ENCODE measurements at places on chromosomes 5 and 9. TPM values are rescaled to one million over a fixed set of nuclear protein-coding genes. Genes with fewer than 3 reads are reported as not detected.

Gene TNFSF8
- 1.6 TPM for total RNA-seq

DNA sequence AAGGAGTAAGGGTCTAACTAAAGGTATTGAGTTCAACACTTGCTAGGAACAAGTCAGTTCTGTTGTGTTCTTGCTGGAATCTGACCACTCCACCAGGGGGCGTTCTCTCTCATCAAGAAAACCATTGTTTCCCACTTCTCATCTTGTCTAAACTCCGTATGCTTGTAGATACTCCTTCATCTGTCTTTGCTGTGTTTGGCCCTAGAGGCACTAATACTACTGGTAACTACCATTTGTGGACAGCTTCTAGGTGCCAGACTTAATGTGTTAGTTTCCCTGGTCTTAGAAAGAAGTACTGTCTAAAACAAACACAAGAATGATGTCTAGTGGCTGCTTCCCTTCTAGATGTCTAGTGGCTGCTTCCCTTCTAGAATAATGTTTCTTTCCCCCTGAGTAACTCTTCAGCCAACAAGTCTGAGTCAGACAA, 18.7 kb upstream of the PTPDC1 start:
- peak; percentile 45 for DNase-seq

Gene CCDC183
- 0.59 TPM for total RNA-seq

- DNase-seq: no peak
Measured at GRCh38 chr5:164671640-164672039, 1166.2 kb downstream of the MAT2B start.

GRCh38 chr9:120191141-120191540, 388.8 kb downstream of the CDK5RAP2 start:
- no peak for DNase-seq

DNA sequence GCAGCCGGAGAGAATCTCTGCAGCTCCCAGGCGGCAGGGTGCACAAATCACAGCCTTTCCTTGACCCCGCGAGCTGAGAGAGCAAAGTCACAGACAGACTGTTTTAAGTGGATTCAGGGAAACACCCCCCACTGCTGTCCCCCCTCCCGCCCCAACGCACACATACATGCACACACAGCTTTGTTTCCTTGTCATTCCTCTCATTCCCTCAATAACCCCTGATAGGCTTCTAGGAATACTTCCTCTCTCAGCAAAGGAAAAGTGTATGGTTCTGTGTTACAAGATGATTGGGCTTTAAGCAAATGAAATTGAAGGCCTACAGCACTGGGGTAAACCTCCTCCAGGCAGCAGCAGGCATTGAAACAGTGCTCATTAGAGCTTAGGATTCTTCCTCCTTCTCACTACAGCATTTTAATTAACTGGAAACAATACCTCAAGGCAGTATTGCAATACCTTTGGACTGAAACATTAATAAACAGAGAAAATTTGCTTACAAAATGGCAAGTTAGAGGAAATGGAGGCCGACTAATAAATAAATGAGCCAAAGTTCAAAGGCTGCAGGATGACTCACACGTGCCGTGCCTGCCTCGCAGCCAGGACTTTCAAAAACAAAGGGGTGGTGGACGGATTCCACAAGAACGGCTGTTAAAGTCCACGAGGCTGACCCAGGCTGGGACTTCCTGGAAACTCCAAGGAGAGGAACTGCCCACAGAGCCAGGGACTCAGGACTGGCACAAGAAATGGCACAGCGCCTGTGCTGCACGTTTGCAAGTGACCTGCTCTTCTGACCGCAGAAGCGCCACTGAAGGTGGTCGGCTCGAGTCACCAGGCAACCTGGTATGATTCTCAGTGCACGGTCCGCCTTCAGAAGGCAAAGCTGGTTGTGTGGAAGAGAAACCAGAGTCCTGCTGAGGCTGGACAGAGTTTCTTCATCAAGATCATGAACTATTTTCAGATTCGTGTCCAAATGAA, 236.2 kb downstream of the SYK start:
- no peak for DNase-seq

Gene THBS4
- 12.3 TPM for total RNA-seq

DNA sequence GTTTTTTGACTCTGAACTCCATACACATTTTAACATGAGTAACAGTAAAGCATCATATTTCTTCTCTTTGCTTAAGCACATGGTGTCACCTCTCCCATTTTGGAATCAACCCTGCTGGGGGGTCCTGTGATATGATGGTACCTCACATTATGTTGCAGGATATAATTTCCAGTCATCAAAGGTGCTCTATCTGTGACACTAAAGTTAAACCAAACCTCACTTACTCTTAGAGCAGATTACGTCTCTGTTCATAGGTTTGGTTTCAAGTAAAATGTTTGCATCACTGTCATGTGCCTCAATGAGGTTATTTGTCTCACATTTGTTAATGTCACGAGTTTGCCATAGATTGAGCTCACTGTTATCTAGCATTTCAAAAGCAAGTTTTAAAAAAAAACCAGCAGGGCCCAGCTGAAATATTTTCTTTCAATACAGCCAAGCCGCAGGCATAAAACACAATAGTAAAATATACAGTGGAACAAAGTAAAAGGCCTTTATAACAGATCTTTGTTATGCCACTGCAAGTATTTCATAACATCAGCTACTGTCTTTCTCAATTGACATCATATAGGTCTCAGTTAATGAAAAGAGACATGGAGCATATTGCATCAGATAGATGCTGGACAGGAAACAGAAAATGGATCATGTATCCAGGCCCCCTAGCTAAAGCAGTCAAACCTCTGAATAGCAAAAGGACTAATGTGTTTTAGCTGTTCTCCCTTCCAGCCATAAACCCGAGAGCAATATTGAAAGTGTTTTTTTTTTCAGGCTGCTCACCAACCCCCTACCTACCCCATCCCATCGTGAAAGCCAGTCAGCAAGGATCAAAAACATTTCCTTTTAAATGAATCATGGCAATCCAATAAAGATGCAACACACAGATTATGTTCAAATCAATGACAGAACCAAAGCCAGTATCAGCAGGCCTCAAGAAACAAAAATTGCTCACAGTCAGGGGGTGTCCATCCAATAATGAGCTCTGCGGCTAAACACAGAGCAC, 182.1 kb upstream of the ITGA1 start:
- DNase-seq: no peak

- no peak for DNase-seq
Measured at GRCh38 chr9:88013035-88013434, 38.7 kb upstream of the CDK20 start.

DNA sequence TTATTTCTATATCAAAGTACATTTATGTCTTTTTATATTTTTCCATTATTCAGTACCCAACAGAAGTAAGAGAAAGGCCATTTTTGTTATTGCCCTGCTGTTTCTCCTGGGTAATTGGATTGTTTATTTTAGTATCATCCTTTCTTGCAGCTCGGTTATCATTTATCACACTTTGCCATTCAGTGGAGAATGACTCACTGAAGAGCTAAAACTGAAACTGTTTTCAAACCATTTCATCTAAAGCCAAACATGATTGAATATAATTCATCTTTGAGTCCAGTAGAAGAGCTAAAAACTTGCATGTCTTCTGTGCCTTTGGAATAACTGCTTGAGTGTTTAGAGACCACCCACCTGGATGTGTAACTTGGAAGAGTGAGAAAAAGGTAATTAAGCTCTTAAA, 139.5 kb upstream of the PRDM9 start:
- no peak for DNase-seq

GRCh38 chr5:57221049-57221568, 47.2 kb downstream of the GPBP1 start:
- peak; percentile 53 for DNase-seq

DNA sequence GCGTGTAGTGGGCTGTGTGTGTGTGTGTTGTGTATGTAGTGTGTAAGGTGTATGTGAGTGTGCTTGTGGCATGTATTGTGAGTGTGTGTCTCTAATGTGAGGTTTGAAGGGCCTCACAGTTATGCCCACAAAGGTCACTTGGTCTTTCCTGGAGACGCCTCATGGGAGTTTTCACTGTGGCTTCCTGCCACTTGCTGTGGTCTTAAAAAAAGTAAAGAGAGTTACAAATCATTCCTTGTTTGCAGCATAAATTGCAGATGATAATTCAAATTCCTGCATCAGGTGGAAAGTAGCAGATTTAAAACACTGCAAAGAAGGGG, 72.6 kb downstream of the TENT4A start:
- DNase-seq: no peak

GRCh38 chr5:54021431-54022164, 288.8 kb downstream of the ARL15 start:
- DNase-seq: no peak

GRCh38 chr9:136201609-136202453, 3.1 kb downstream of the LHX3 start:
- DNase-seq: no peak

DNA sequence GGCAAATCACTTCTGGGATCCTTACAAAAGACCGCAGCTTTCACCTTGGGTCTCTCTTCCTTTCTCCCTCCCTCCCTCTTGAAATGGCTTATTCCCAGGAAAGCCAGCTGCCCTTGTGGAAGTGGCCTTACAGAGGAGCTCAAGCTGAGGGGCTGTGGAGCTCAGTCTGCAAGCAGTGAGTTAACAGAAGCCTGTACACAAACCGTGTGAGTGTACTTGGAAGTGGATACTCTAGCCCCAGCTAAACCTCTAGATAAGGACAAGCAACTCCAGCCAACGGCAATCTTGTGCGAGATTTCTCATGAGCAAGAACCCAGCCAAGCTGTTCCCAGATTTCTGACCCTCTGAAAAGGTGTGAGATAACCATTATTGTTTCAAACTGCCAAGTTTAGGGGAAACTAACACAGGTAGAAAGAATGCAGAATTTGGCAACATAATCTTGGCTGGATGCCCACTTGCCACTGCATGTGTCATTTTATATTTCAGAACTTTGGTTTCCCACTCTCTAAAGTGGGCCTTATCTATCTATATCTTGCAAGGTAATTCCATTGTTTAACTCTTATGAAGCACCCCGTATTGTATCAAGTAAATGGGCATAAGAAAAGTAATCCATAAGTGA, 85.6 kb downstream of the CDH18 start:
- DNase-seq: no peak

Gene ARL14EPL
- not detected for total RNA-seq

DNA sequence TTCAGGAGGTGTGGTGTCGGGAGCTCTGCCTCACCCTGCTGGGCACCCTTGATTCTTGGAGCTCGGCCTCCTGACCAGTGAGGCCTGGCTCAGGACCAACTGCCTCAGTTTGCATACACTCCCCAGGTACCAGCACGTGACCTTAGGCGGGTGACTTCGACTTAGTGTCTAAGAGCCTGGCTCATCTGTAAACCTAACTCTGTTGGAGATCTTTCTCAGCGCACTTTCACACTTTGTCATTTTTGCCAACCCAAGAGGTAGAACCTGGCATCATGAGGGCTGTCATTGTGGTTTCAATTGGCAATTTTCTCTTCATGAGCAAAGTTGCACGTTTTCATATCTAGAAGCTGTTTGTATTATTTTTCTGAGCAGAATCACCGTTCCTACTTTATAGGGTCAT, 13.4 kb upstream of the WNK2 start:
- DNase-seq: no peak

GRCh38 chr5:2213121-2213730, 330.5 kb upstream of the IRX4 start:
- no peak for DNase-seq

Gene NEURL1B
- total RNA-seq: 15.9 TPM

- peak; percentile 72 for DNase-seq
Measured at GRCh38 chr9:72577212-72577753, 55.9 kb downstream of the TMC1 start.

- DNase-seq: no peak
Measured at GRCh38 chr5:106584268-106584667, 1086.5 kb downstream of the EFNA5 start.

DNA sequence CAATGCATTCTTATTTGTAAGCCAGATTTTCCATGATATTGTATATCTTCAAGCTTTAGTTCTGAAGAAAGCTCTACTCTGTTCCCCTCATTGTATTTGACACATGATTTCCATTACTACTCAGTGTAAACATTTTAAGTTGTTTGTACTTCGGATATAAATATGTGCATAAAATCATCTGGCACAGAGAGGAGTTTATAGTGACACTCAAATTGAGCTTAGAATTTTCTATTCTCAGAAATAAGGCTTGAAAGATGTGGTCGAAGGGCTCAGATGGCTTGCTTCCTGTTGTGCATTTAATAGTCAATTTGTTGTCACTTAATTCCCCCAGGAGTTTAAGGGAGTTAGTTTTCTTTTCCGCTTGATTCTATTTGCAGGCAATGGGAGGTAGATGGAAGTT, 88.8 kb downstream of the PPIC start:
- DNase-seq: peak; percentile 8

- DNase-seq: peak; percentile 47
Measured at GRCh38 chr5:135423146-135423845, 23.9 kb downstream of the DCANP1 start.

Gene FUBP3
- 37.9 TPM for total RNA-seq

Gene SWI5
- total RNA-seq: 13.9 TPM

GRCh38 chr5:108320231-108320630, 61.7 kb downstream of the FBXL17 start:
- DNase-seq: no peak

All from skin of body (tissue), 3 donors.